ENCODE measurements at places on chromosomes 1 and 21.

- DNase-seq = no peak
These were observed 225.1 kb upstream of the TMEM51 start for GRCh38 chr1:14928412-14928811.

DNA sequence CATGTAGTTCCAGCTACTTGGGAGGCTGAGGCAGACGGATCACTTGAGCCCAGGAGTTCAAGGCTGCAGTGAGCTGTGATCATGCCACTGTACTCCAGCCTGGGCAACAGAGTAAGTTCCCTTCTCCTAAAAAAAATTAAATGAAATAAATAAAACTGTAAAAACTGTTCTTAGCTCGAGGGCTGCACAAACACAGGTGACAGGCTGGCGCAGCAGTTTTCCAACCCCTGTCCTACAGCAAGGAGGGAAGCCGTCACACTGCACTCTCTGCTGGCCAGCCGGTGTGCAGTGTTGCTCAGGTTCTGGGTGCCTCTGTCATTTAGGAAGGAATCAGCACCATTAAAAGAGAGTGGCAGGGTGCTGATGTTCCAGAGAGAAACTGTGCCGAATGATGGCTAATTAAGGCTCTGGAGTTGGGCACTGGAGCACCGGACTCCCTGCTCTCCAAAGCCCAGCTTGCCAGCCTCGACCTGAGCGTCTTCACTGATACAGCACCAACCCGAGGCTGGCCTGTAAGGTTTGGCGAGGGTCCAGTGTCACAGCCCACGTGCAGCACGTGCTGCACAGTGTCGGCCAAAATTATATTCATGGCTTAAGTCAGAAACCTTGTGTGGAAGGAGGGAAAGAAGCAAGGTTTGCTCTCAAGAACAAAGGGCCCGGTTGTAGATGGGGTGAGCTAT, 26.4 kb upstream of the KCNAB2 start:
- DNase-seq = no peak

DNA sequence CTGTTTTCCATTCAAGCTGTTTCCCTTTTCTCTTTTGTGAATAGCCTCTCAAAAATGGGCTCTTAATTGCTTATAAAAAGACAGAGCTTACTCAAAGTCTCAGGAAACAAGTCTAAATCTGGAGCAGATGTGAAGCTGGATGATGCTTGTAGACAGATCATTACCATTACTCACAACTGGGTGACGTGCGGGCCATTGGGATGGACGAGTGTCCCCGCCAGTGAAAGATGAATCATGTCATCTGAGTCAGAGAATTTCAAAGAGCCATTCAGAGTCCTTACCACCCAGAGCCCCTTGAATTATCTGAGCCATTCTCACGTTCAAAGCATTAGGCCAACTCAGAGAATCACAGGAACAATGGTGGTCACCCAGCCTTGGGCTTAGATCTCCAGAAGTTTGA, 134.6 kb downstream of the HUNK start:
- DNase-seq = no peak

DNA sequence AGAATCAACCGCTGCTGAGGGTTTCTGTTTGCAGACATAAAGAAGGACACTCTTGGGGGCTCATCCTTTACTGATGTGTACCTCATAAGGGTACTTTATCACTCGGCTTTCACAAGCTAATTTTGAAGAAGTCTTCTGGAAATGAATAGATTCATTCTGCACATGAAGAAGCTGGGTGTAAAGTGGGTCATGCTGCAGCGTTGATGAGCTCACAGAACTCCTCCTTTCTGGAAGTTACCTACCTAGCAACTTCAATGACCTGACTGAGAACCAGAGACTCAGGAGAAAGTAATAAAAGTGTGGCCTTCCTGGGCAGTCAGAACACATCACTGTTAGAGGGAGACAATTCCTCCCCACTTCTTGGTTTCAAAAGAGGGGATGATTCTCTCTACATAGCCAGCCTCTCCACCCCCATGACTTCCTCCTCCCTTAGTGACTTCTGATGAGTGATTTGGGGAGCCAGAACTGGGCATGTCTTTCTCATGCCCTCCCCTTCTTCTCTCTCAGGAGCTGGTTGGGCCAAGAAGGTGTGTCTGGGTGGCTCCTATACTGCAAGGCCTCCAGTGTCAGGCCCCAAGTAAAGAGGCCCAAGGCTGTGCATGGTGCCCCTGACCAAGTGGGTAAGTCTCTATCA, 27.0 kb downstream of the PCNX2 start:
- no peak for DNase-seq

- no peak for DNase-seq
These were observed 1144.1 kb upstream of the ADGRL2 start for GRCh38 chr1:80656641-80657040.

DNA sequence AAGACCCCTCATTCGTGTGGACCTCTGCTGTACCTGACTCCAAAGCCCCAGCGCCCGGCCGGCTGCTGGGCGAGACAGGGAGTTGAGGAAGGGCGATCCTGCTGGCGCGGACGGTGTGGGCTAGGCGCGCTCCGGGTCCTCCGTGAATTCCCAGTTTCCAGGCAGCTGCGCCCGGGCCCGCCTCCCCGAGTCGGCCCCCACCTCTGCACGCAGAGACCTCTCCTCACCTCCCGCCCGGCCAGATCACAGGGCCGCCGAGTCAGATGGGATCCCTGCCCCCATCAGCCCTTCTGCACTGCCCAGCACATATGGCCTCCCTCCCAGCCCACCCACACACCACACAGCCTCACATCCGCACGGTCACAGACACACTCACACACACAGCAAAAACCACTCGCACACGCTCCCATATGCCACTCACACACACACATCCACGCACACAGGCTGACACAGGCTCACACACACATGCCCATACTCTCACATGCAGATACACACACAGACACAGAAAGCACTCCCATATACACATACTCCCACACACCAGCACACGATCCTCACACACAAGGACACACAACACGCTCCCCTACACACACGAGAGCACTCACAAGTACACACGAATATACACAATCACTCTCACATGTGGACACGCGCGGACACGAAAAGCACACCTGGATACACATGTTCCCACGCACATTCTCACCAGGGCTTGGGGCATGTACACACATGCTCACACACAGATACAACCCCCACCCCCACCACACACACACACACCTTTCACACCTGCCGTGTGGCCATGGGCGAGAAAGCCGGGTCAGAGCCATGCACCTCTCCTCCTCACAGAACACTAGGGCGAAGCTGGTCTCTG, 7.2 kb upstream of the GUCA2B start:
- DNase-seq = no peak

DNA sequence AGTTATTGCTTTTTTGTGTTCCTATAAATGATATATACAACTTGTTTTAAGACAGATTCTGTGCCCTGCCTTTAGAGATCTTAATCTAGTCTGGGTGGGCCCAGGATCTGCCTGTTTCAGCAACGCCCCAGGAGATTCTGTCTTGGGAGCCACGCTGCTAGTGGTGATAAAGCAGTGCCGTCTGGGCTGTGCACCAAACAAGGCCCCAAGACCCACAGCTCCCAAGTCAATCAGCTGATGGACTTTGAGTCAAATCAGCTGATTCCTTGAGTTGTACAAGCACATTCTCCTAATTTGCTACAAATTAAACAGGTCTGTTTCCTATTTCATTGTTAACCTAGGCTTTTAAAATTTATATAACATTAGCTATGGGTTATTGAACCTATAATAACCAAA, 15.7 kb upstream of the SLC44A3 start:
- no peak for DNase-seq

DNA sequence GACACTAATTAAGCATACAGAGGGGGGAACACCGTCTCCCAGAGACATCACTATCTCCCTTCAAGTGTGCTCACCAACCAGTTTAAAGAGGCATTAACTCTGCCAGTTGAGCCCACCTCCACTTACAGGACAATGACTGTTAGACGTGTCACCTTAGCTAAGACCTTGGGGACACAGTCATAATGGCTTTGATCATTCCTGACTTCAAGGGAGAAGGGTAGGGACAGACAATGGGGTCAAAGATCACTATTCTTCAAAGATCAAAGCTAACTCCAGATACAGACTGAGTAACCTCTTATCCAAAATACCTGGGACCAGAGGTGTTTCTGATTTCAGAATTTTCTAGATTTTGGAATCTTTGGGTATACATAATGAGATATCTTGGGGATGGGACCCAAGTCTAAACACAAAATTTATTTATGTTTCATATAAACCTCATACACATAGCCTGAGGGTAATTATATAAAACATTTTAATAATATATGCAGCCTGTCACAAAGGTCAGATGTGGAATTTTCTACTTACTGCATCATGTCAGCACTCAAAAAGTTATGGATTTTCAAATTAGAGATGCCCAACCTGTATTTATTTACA, 246.1 kb downstream of the SLC45A1 start:
- DNase-seq = no peak

GRCh38 chr1:193831465-193831864, 645.1 kb upstream of the B3GALT2 start:
- DNase-seq = no peak

DNA sequence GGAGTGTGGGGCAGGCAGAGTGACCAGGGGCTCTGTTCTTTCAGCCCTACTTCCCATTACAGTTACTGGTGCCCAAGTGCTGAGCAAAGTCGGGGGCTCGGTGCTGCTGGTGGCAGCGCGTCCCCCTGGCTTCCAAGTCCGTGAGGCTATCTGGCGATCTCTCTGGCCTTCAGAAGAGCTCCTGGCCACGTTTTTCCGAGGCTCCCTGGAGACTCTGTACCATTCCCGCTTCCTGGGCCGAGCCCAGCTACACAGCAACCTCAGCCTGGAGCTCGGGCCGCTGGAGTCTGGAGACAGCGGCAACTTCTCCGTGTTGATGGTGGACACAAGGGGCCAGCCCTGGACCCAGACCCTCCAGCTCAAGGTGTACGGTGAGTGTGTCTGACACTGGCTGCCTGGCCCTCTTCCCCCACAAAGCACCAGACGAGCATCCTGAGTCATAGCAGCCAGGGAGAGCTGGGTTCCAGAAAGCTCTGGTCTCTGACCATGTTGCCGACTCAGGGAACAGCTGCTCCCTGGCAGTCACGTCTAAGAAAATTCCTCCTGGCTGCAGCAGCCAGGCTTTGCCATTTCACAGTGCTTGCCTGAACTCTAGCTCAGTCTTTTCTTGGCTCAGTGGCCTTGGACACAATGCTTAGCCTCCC, 3.3 kb downstream of the SLAMF8 start:
- no peak for DNase-seq

- DNase-seq = no peak
These were observed 315.0 kb downstream of the PTPRU start for GRCh38 chr1:29551123-29551936.

- no peak for DNase-seq
These were observed 314.8 kb upstream of the C1orf174 start for GRCh38 chr1:4214826-4215225.

GRCh38 chr1:98410082-98410481, 251.4 kb upstream of the SNX7 start:
- no peak for DNase-seq

DNA sequence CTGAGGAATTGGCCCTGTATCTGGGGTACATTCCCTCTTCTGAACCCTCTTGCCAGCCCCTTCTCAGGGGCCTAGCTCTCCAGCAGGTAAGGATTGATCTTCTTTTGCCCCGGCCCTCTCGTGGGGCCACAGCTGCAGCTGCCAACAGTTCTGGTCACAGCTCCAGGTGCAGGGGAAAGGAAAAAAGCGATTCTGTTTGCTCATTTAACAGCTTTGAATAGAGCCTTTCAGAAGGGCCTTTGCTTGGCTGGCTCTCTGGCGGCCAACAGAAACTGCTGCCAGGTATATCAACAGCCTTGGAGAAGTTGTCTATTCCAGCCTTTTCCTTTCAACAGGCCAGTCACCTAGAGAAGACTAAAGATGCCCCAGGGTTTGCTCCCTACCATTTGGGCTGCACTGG, 16.1 kb upstream of the FMOD start:
- DNase-seq = no peak

DNA sequence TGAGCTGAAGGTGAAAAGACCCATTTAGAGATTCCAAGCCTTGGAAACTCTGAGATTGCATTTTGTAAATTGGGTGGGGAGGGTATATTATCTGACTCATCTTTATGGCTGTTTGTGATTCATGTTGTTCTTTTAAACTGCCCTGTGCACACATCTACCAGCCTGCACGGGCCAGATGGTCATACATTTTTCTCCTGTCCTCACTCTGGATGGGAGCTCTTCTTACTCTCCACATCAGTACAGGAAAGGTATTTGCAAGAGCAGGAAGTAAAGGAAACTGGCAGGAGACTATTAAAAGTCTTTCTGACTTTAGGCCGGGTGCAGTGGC, 14.3 kb upstream of the NMNAT2 start:
- DNase-seq = no peak

- DNase-seq = no peak
These were observed 1.8 kb downstream of the CELA2B start for GRCh38 chr1:15477646-15478212.

DNA sequence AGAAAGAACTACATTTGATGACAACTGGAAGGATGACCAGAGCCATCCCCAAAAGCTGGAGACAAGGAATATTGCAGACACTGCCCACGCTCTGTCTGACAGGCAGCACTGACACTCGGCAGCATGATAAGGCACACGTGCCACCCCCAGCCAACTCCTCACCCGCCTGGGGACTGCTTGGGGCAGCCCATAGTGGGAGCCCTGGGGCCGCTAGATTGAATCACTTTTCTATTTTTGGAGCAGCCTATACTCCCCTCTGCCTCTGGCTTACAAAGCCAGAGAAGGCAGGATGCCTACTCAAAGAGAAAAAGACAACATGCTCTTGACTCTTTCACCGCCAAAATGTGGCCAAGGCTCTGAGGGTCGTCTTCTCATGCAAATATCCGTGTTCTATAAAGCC, 1.3 kb downstream of the SMG5 start:
- peak; percentile 49 for DNase-seq

GRCh38 chr1:42946120-42946898, 12.4 kb downstream of the SLC2A1 start:
- no peak for DNase-seq

DNA sequence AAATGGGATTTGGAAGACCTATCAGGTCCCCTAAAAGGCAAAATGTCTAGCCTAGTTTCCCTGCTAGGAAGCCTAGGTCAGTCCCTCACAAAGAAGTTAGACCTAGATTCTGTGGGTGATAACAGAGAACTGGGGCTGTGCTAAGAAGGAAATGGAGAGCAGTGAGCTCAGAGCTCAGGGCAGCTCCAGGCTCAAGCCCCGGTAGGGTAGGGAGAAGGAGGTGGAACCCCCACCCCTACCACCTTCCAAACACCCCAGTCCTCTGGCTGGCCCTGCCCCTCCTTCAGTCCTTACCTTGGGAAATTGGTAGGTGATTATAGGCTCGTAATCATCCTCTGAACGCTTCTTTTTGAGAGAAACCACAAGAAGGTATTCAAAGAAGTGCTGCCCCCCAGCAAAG, 1.1 kb downstream of the DENND2D start:
- no peak for DNase-seq

GRCh38 chr21:45493401-45494001, 48.7 kb downstream of the SLC19A1 start:
- DNase-seq = no peak

DNA sequence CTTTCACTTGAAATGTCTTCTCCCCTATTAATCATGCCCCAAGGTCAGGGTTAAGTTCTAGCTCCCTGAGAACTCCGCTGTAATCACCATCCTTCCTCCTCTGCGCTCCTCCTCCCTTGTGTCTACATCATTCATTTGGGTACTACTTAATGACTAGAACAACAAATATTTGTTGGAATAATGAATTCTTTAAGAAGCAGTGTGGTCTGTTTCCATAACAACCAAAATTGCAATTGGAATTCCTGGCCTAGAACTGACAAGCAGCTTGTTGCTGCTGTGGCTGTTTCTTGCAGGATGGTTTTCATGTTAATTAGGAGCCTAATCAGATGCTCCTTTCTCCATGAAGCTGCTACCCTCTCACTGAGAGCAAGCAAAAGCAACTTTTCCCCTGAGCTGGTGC, 192.5 kb downstream of the ZZZ3 start:
- DNase-seq = no peak
